Colonic mucosa (tissue), 4 donors: ENCODE measurements at places on chromosomes 2 and 18. TPM values are rescaled to one million over a fixed set of nuclear protein-coding genes. Genes with fewer than 3 reads are reported as not detected.
A peak's percentile ranks its signal among the peaks of the same experiment; 100 is the strongest.

CAPN13 gene
- total RNA-seq: 25.5 TPM

DNA sequence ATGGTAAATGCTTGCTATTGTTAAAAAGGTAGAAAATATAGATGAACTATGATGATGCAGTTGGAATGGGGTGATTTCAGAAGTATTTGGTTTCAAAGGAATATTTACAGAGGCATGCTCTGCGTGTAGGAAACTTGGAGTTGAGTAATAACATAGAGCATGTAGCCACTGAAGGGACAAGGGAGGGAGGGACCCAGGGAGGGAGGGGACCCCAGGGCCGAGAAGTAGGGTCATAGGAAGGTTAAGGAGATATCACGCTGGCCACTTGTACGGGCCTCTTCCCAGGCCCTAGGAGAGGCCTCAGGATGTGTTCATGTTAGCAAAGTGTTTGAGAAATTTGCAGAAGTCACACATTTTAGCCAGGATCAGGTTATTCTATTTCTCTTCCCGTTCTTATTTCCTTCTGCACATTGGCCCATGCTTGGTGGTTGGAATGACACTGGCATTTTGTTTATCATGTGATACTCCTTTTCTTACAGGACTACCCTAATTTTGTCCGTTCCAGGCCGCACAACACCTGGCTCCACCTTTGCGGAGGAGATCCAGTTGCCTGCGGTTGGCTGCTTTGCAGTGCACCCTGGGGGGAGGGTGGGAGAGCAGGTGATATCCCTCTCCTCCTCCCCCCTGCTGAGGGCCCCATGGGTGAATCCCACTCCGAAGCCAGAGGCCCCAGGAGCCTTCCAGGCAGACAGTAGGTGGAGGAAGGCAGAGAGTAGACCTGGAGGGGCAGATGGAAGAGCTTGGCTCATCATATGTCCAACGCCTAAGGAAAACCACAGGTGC lies 16.9 kb upstream of the ACKR3 start:
- no peak for DNase-seq
- no peak overlapping the region for H3K4me3 ChIP-seq
- H3K27me3 ChIP-seq: no peaks in the 10 kb centered on the region

NEMP2 gene
- 3.6 TPM for total RNA-seq

TMSB10 gene
- 3,150 TPM for total RNA-seq

CWC22 gene
- 18.4 TPM for total RNA-seq

DNA sequence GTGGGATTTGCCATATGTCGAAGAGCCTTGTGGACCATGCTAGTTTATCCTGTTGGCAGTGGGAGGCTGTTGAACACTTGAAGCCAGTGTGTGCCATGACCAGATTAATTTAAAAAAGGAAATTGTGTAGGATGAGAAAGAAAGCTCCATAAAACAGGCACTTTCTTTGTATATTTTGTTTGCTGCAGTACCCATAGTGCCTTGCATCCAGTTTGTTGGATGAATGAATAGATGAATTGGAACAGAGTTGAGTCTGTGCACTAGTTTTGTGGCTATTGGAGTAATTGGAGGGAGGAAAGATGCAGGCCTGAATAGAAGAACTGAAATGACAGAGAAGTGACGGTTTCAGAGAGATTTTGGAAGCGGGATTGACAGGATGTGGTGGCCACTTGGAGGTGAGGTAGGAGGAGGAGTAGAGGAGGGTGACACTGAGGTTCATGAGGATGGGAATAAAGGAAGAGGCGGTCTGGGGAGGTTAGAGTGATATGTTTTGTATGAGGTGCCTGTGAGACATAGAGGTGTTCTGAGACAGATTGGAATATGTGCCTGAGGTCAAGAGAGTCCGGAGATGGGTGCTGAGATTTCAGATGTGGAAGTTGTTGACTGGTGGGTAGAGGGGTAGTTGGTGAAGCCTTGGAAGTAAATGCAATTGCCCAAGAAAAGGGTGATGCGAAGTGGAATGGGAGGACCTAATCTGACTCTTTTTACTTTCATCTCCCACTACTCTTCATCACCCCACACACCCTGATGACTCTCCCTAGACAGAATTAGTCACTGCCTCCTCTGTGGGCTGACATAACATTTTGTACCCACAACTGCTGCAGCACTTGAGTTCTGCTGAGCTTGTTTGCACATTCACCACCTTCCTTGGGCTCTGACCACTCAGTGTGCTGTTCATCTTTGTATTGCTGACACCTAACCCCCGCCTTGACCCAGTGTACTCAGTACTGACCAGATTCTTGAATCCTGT lies 5.1 kb downstream of the DGUOK start:
- H3K36me3 ChIP-seq: no peaks in the 10 kb centered on the region
- DNase-seq: no peak
- no peaks in the 10 kb centered on the region for H3K27me3 ChIP-seq

GRCh38 chr18:78160961-78161656 lies 818.5 kb upstream of the SALL3 start:
- H3K27ac ChIP-seq: no peak overlapping the region
- H3K36me3 ChIP-seq: no peaks in the 10 kb centered on the region
- H3K4me3 ChIP-seq: no peak overlapping the region
- no peaks in the 10 kb centered on the region for H3K27me3 ChIP-seq

LYG2 gene
- not detected for total RNA-seq

- no peaks in the 10 kb centered on the region for H3K36me3 ChIP-seq
- no peak for DNase-seq
- H3K27ac ChIP-seq: peak overlapping the region; percentile 49
- H3K4me3 ChIP-seq: peak overlapping the region; percentile 12
- H3K27me3 ChIP-seq: no peaks in the 10 kb centered on the region
- peaks cover 39% of the 10 kb centered on the region for H3K4me1 ChIP-seq
Measured at GRCh38 chr2:127081826-127082633, 24.9 kb downstream of the BIN1 start.

- no peaks in the 10 kb centered on the region for H3K36me3 ChIP-seq
- H3K4me3 ChIP-seq: no peak overlapping the region
- DNase-seq: no peak
Measured at GRCh38 chr2:84214455-84214854, 244.6 kb downstream of the SUCLG1 start.

- no peaks in the 10 kb centered on the region for H3K27me3 ChIP-seq
- DNase-seq: no peak
- H3K36me3 ChIP-seq: no peaks in the 10 kb centered on the region
- no peak overlapping the region for H3K27ac ChIP-seq
Measured at GRCh38 chr2:9397201-9397600, 26.1 kb downstream of the ITGB1BP1 start.

GMPPA gene
- 49.7 TPM for total RNA-seq

SERPINB11 gene
- total RNA-seq: not detected

- no peak overlapping the region for H3K27ac ChIP-seq
- DNase-seq: no peak
- H3K4me3 ChIP-seq: no peak overlapping the region
- no peaks in the 10 kb centered on the region for H3K36me3 ChIP-seq
Measured at GRCh38 chr2:212914392-212914791, 237.0 kb downstream of the IKZF2 start.
